ENCODE measurements at places on chromosomes 13 and 19.

DNA sequence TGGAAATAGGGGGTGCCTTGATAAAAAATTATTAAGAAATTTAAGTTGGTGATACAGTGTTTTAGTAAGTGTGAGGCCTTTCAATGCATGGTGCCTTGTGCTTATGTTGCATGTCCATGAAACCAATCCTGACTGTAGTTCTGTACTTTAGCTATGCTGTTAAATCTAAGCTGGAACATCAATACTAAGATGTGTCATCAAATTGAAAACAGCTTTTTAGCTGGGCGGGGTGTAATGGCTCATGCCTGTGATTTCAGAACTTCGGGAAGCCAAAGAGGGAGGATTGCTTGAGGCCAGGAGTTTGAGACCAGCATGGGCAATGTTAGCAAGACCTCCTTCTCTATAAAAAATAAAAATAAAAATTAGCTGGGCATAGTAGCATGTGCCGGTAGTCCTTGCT is 930.3 kb upstream of the PCDH9 start:
- DNase-seq: no peak

DNA sequence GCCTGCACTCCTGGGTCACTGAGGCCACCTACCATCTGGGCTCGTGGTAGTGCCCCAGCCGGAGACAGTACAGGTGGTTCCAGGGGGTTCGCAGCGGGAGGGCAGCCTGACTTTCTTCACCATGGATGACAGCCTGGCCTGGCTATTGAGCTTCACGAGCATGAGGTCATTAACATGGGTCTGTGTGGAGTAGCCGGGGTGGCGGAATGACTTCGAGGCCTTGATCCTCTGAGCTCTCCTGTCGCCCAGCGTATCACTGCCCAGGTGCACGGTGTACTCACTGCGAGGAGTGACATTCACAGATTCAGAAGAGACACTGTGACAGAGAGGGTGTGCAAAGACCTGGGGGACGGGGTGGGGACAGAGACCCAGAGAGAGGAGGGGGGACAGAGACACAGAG is 3.5 kb downstream of the KLK7 start:
- no peak for DNase-seq

DNA sequence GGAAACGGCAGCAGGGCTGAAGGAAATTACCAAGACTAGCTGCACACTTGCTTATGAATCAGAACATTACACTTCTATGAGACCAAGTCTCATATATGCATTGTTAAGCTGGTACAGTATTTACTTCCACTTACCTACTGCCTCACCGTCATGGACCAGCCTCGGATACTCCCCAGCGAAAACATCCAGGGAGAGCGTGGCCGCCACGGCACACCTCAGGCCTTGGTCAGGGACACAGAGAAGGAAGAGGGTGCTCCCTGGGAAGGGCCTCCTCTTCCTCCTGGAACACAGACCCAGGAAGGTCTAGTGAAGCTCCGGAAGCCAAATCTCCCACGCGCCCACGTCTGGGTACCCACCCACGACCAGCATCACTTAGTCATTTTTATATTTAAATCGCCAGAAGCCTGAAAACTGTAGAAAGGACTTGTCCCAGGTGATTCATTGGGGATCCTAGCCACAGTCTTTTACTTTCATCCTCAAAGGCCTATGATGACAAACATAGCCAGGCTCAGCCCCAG is 24.4 kb upstream of the MTIF3 start:
- no peak for DNase-seq

GRCh38 chr19:31149441-31149941 is 199.7 kb downstream of the TSHZ3 start:
- no peak for DNase-seq

GRCh38 chr13:109939180-109939579 is 152.8 kb upstream of the IRS2 start:
- no peak for DNase-seq

DNA sequence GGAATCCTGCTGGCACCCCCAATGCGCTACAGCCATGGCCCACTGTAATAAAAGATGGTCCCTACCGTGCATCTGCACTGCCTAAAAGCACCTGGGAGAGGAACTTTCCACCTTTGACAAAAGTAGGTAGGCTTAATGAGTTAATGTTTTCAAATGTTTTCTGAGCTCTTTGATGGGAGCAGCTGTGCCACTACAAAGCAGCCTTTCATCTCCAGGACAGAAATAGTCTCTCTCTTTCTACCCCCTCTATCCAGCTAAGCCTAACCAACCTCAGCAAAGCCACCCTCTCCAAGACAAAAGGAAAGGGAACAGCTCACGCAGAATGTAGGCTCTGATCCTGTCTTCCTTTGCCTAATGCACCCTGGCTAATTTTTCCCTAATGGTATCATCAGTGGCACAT is 560.2 kb downstream of the UQCRFS1 start:
- DNase-seq: no peak

GRCh38 chr19:37306383-37306963 is 64.4 kb upstream of the ZNF527 start:
- DNase-seq: no peak

DNA sequence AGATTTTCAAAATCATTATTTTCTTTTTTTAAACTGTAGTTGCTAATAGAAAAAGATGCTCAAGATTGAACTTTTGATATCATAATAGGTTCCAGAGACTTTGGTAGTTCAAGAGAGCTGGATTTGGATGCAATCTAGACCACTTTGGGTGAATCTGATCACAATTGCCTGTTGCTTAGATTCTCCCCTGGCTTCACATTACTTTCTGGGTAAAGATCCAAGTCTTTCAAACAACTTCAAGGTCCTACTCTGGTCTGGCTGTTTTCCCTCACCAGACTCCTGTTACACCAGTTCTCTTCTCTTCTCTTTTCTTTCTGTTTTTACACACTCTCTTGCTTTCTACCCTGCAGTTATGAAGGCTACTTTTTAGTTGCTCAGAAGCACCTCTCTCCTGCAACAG is 7.4 kb upstream of the SPRY2 start:
- DNase-seq: no peak

All from activated CD4-positive, alpha-beta T cell treated with anti-CD3 and anti-CD28 coated beads, Interleukin-2, amount 50 U/mL, for 1 hour (primary cell).